ENCODE measurements at places on chromosomes 11 and 22.
A peak's percentile ranks its signal among the peaks of the same experiment; 100 is the strongest.

- DNase-seq: no peak
These were observed 37.8 kb upstream of the NAV2 start for GRCh38 chr11:19674836-19675235.

- DNase-seq: no peak
These were observed 3.0 kb downstream of the MAFF start for GRCh38 chr22:38204784-38205183.

- DNase-seq: peak; percentile 44
These were observed 766 bp upstream of the CAPRIN1 start for GRCh38 chr11:34050581-34051348.

DNA sequence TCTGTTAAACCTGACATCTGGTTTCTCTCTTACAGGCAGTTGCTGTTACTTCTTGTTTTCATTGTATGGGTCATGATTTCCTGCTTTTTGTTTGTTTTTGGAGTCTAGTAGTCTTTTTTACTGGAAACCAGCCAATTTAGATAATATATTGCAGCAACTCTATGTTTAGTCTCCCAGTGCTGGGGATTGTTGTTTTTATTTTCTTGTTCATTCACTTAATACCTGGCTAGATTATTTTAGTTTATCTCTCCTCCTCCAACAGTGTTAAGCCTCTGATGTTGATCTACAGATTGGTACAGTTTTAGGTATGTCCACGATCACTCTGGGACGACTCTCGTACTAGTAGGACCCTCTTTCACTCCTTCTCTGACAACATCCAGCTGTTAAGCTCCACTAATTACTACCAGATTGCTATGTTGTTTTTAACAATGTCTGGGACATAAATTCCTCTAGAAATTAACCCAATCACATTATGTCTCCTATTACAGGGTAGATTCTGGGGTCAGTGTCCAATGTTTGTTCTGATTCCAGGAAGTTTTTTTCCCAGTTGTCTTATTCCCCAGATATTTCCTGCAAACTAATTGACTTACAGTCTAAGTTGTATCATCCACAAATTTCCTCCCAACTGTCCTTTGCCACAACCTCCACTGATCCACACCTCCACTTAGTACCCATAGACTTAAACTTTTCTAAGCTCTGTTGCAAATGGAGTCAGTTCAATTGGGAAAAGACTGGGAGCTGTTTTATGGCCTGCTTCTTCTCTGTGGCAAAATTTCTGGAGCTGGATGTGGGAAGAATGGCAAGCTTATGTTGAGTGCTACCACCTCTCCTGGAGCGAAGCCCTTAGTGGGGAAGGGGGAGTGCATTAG lies 1280.6 kb upstream of the CNTN5 start:
- peak; percentile 22 for DNase-seq
